Non-pigmented ciliary epithelial cell (primary cell): ENCODE measurements at places on chromosomes 7 and 10.

DNA sequence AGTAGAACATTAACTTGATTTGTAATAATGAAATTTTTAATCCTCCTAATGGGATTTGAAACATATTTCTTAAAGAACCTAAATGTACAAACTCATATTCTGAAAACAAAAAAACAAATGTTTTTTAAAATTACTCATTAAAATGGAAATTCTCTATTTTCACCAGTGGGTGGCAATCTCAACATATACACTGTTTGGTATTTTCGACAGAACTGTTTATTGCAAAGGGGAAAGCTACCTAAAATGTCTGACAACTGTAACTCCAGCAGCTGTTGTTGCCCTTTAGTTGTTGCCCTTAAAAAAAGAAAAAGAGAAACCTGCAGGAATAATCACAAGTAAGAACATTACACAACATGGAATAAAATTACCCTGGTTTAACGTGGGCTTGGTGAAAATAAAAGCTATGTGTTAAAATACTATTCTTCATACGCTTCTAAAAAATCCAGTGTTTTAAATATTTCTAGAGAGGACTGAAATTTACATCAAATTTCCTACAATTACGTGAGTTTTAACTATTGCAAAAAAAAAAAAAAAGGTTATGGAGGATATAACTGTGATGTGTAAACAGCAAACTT lies 54.5 kb downstream of the COL1A2 start:
- DNase-seq = no peak

DNA sequence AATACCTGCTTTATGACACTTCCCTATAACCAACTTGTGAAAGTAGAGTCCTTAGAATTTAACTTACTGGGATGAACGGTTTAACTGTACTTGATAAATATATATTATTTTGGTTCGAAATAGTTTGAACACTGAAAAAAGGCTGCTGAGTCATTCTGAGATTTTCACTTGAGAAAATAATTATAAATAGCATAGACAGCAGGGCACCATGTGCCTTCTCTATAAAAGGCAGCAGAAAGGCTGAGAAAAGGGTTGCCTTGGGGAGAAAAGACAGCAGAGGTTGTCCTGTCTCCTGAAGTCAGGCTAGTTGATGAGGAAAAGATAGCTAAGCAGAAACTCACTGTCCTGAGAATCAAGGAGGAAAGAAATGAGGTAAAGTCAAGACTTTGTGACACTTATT lies 92.4 kb downstream of the CTTNBP2 start:
- DNase-seq = peak; percentile 10

- DNase-seq = no peak
These were observed 156.5 kb downstream of the WDR37 start for GRCh38 chr10:1212571-1213141.

DNA sequence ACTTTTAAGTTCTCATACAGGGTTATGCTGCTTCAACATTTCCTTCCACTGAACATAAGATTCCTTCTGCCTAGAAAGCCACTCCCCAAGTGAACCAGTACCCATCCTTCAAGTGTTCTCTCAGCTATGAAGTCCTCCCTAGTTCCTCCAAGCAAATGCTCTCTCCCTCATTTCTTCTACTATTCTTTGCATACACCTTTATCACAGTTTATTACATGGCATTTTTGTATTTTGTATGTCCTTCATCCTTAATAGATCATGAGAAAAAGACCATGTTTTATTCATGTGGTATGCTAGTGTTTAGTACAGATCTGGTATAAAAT lies 1.9 kb downstream of the SYPL1 start:
- no peak for DNase-seq

DNA sequence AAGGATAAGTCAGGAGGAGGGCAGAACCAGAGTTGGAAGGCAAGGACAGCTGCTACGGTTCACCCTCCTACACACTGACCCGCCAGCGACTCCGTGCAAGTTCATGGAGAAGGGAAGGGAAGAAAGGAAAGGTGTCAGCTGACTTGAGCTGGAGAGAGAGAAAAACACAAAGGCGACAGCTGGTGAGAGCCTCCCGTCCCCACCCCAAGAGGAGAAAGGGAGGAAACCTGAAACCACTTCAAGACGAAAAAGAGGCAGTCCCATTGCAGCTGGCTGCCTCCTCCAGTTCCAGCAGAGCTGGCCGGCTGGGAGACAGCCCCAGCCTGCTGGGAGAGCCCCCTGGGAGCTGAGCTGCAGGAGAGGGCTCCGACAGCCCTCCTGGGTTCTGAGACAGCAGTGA lies 75.2 kb downstream of the PARD3 start:
- DNase-seq = peak; percentile 74

DNA sequence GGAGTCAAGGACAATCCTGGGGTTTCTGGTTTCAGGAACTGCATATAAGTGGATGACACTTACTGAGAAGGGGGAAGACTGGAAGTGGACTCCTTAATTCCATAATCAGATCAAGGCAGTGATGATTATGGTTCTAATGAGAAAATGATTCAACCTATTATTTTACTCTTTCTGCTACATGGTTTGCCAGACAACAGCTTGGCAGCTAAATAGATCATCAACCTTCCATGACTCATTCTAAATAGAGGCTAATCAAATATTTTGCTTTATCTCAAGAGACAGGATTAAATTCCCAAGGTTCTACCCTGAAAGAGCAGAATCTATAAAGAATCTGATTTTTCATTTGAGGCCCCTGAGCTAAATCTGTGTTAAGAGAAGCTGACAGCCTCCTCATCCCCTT lies 46.3 kb downstream of the CNNM1 start:
- no peak for DNase-seq

GRCh38 chr10:59908808-59909143 lies 2.4 kb upstream of the CCDC6 start:
- no peak for DNase-seq

DNA sequence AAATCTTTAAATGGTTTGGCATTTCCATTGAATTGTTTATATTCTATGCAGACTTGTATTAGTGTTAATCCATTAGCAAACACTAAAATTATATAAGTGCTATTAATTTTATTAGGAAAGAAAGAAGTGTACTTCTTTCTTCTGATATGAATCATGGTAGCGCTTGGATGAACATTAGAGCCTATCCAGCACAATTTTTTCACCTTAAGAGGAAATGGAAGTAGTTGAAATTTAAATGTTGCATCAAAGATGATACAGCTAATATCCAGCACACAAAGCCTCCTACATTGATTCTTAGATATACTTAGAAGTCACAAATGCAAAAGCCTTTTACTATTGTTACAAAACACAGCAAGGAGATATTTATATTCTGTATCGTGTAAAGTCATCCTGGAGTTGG lies 174.5 kb downstream of the AHR start:
- no peak for DNase-seq

DNA sequence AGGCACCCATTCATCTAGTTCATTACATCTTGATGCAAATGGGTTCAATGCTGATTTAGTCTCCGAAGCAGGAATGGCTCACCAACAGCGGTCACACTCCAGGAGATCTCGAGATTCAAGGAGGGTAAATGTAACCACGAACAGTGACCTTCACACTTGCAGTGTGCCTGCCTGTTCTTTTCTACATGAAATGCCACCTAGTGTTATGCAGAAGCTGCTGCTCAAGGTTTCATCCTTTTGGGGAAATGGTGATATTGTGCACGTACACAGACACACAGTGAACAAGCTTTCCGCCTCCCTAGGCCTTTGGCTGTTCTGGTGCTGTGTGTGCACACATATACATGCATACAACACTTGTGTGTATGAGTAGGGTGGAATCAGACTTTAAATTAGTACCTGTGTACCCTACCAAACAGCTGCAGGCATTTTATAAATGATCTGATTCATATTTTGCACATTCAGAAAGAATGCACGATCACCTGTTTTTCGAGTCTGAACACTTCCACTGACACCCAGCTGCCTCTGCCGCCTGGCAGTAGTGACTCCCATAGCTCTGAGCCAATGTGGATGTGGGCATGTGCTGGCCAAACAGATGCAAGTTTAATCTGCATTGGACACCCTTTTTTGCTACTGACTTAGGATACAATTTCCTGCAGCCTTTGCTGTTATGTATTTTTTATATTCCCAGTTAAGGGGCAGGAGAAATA lies 100.5 kb downstream of the TACC2 start:
- no peak for DNase-seq

DNA sequence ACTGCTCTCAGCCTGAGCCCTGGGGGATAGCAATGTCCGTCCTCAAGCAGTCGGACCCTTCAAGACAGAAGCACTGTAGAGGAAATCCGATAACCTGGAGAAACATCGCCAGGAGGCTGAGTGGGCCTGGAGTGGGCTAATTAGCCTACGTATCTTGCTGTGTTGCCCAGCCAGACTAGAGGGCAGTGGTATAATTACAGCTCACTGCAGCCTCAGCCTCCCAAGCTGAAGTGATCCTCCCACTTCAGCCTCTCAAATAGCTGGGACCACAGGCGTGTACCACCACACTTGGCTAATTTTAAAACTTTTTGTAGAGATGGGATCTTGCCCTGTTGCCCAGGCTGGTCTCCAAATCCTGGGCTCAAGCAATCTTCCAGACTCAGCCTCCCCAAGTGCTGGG lies 21.7 kb downstream of the LYZL2 start:
- no peak for DNase-seq

DNA sequence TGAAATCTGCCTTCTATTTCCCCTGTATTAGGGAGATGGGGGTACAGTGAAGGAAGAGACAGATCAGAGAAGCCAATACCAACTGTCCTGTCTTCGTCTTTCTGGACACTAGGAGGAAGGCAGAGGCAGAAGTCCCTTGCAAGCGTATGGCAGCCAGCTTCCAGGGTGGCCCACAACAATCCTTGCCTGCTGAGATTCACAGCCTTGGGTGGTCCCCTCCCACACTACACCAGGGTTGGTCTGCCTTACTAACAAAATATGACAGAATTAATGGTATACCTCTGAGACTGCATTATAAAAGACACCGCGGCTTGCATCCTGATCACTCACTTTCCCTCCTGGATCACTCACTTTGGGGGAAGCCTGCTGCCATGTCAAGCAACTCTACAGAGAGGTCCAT lies 90.4 kb downstream of the IDE start:
- no peak for DNase-seq

- no peak for DNase-seq
These were observed 412.0 kb downstream of the CNTNAP2 start for GRCh38 chr7:146528581-146528980.

DNA sequence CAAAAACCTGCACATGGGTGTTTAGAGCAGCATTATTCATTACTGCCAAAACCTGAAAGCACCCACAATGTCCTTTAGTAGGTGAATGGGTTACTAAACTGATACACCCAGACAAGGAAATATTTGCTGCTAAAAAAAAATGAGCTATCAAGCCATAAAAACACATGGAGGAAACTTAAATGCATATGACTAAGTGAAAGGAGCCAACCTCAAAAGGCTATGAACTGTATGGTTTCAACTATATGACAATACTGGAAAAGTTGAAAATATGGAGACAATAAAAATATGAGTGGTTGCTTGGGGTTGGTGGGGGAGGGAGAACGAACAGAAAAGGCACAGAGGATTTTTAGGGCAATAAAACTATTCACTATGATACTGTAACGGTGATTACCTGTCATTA lies 291.0 kb downstream of the TNS3 start:
- no peak for DNase-seq

DNA sequence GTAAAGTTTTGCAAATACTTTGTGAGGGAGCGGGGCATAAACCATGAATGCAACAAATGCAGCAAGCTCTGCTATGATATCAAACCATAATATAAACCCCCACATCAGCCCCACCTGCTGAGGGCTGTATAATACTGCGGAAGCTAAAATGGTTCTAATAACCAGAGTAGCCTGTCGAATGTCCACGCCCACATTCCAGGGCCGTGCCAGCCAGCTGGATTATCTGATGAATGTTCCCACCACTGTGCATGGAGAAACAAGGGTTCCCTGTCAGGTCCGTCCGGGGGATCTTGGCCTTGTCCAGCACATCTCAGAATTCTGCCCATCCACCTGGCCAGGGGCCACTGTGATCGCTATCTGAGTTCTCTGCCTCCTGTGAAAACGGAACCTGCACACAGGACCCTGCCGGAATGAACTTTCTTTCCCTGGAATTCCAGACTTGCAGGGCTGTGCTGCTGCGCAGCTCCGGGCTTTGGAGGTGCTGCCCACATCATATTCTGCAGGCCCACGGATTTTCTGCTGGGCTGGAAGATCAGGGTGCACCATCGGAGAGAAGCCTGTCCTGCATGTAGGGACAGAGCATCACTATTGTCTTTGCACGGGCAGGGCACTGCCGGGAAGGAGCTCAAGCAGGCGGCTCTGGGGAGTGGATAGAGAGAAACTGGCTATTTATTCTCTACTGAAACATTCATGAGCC lies 77.0 kb upstream of the GNA12 start:
- no peak for DNase-seq

- no peak for DNase-seq
These were observed 112.3 kb downstream of the HGF start for GRCh38 chr7:81657551-81657950.

DNA sequence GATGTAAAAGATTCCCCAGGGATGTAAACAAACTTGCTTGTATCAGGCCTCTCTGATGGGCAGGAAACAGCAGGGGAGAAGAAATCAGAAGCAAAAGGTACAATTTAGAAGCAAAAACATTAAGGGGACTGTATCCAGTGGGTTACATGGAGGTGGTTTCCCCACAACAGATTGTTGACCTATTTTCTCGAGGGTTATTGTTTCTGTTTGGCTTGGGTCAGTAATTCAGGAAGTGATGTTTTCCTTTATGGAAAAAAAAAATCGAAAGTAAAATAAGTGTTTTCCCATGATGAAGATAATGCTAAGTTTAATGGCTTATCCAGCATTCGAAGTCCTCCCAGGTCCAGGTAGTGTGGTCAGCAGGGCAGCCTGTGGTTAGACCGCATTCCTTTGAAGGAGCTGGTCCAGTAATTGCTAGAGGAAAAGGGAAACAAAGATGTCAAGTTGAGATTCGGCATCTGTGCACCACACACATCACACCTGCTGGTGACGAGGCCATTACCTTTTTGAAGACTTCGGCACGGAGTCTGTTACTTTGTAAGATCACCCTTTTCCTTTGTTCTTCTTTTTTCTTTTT lies 37.3 kb upstream of the ADAM12 start:
- DNase-seq = no peak

DNA sequence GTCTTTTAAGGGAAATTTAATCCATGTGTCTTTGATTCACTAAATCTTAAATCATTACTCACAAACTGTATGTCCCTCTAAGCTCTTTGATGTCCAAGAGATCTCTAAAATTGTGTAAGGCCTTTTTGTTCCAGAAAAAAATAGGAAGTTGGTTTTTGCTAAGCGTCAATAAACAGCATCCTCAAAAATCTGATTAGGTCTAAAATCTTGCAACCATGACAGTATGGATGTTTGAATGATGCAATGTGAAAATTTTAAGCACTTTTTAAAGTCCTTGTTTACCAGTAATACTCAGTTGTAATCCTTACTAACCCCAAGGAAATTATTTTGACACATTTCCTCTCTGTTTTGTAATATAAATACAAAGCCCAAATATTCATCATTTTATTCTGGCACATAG lies 6.8 kb downstream of the MET start:
- no peak for DNase-seq

DNA sequence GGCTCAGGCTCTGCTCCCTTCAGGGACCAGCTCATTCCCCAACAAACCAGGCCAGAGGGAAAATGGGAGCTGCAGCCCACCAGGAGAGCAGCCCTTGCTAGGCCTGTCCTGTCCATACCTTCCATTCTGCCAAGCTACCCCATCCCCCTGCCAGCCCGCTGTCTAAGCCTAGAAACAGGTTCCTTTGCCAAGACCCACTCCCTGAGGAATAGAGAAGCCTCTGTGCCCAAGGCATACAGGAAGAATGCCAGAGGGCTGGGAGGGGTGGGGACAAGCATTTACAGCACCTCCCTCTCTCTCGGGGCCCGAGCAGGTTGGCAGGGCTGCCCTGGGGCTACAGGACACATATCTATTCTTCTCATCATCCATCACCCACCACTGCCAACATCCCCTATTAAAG lies 178.3 kb downstream of the GRID1 start:
- DNase-seq = no peak
